ENCODE measurements at places on chromosomes 1 and 21.

DNA sequence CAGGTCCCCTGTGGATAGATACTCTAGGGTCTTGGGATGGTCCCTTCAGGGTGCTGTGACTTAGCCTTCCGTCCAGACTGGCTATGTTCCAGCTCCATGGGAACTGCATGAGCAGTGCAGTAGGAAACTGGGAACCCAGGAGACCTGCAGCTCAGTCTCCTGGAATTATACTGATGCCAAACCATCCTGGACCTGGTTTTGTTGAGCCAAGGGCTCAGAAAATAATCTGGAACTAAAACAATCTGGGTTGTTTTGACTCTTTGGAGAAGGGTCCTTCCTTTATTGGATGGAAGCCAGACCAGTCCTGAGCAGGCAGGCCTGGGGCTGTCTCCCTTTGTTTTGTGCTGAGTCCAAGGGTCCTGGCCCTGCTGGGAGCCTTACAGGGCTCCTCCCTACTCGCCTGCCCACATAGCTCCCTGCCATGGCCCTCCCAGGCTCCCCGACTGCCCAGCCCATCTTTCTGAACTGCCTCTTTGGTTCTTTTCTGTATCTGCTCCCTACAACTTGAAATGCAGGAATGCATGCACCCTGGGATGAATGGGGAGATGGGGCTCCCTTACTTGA lies 1.2 kb downstream of the IPO13 start:
- DNase-seq, result no peak

GRCh38 chr21:35048183-35048601 lies 910 bp downstream of the RUNX1 start:
- no peak for DNase-seq

GRCh38 chr1:46623743-46624644 lies 7.4 kb upstream of the MOB3C start:
- no peak for DNase-seq

GRCh38 chr1:32303997-32304622 lies 12.2 kb downstream of the HDAC1 start:
- no peak for DNase-seq

- no peak for DNase-seq
Measured at GRCh38 chr1:66207484-66207883, 326.5 kb upstream of the SGIP1 start.

DNA sequence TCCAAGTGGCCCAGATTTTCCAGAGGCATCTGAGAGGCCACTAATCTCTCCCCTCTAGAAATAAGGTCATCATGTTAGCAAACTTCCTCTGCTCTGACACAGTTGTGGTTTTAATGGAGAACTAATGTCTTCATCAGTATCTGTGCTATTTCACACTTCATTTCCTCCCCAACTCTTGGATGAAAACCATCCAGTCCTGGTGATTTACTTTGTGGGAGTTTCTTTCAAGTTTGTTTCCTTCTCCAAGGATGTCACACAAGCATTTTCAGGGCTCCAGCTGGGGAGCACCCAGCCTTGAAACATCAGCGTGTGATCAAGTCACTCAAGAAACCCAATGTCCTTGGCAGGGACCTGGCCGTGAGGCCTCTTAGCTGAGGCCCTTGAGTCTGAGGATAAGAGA lies 38.8 kb downstream of the TBX15 start:
- DNase-seq, result no peak

DNA sequence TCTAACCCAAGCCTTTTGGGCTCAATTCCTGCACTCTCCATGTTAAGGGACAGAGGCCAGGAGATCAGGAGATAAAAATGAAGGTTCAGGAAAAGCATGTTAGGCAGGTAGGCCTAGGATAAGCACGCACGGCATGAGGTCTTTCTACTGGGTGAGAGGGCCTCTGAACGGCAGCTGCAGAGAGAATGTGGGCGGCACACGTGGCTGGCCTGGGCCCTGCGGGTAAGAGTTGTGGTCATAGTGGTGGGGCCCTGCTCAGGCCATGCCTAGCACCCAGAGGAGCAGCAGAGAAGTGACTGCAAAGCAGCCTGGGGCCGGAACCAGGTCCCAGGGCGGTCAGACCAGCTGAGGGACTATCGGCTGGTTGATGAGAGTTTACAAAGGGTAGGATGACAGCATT lies 7.5 kb upstream of the FOXO6 start:
- no peak for DNase-seq

GRCh38 chr1:210132582-210132981 lies 100.0 kb upstream of the SERTAD4 start:
- DNase-seq, result no peak

GRCh38 chr1:93704052-93704451 lies 22.4 kb upstream of the BCAR3 start:
- peak; percentile 9 for DNase-seq

DNA sequence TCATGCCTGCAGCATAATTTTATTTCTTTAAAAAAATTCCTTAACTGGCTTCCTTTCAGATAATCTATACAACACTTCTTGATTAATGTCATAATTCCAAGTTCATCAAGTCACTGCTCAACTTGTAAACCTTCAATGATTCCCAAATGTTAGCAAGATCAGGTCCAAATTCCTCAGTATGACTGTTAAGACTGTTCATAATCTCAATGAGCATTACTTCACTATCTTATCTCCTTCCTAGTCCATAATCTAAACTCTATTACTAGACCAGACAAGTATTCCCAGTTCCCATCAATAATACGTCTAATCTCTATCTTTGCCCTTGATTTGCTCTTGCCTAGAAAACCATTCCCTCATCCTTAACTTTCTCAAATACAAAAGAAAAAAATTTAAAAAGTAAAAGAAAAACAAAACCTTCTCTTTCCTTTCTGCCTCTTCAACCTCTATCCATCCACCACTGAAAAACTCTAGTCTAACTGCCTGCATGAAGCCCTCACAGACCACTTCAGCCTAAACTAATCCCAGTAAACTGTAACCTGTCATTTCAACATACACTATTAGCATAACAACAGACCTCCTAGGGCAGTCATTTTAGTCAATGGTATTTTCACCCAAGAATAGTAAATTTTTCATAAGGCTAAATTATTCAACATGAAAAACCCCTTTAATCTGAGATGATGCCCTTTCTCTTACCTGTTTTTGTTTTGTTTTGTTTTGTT lies 15.5 kb downstream of the LUZP1 start:
- DNase-seq, result no peak

- DNase-seq, result no peak
Measured at GRCh38 chr1:234970731-234971476, 157.7 kb downstream of the TOMM20 start.

- DNase-seq, result no peak
Measured at GRCh38 chr1:234479310-234479559, 256 bp upstream of the TARBP1 start.

DNA sequence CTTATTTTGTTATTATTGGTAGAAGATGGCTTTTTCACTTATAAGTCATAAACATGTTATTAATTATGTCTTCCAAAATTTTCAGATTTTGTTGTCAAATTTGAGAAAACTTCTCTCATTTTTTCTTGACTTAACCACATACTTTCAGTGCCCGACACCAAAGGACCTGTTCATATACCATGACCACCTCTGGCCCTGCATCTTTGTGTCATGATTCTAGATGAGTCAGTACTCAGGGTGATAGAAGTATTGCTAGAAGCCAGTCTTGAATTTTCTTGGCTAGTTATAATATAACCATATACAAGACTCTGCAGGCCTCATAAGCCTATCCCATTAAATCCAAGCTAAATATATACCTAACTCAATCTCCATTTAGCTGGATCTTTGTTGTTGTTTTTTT lies 35.4 kb upstream of the DPH5 start:
- DNase-seq, result no peak

DNA sequence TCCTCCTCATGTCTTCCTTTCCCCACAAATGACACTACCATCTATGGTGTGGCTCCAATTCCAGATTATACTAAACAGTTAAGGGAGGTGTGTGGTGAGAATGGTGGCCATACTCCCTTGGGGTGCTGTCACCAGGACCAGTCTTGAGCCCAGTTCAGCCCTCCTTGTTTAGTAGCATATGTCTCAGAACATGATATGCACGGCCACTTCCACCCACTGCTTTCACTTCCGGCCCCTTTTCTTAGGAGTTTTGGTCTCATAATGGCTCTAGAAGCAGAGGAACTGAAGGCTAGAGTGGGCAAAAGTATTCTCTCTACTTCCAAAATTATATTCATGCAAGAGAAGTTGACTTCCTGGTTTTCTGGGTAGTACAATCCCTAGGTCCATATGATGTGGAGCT lies 45.3 kb upstream of the CACNA1E start:
- DNase-seq, result no peak

DNA sequence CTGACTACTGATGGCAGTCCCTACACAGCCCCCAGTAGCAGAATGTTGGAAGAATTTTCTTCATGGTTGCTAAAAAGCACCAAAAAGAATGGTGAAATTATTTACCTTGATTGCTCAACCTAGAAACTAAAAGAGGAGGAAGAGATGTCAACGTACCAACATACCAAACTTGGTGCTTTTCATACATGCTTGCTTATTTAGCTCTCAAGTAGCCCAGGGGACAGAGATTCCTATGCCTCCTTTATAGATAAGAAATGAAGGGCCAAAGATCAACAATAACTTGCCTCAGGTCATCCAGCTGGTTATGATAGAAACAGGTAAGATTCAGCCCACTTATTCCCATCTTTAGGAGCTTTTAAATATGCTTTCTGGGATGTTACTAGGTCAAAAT lies 170.6 kb downstream of the PIGK start:
- DNase-seq, result no peak

DNA sequence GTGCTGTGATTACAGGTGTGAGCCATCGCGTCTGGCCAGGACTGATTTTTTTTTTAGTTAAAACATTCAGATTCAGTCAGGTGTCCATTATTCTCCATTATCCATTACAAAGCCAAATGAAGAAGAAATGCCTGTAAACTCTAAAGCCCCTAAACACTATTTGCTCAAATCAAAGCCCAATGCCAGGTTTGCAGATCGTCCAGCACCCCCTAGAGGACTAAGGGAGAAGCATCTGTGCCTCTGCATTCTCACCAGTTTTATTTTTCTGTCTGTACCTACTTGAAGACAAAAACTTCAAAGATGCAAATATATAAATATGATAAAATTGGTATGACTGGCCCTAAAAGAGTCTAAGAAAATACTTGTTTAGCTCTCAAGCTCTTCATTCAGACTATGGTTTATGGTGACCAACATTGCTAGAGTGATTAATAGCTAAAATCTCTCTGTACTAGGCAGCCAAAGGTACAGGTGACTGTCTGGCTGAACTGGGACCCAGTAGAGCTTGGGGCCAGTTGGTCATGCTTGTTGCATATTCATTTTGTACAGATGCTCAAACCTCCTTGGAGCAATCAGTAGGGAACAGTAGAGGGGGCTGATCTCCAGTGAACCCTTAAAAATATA lies 138.4 kb downstream of the SYT2 start:
- DNase-seq, result peak; percentile 34

GRCh38 chr1:171805395-171806115 lies 24.1 kb downstream of the METTL13 start:
- peak; percentile 10 for DNase-seq

- DNase-seq, result no peak
Measured at GRCh38 chr1:41103766-41104165, 82.2 kb upstream of the SLFNL1 start.

DNA sequence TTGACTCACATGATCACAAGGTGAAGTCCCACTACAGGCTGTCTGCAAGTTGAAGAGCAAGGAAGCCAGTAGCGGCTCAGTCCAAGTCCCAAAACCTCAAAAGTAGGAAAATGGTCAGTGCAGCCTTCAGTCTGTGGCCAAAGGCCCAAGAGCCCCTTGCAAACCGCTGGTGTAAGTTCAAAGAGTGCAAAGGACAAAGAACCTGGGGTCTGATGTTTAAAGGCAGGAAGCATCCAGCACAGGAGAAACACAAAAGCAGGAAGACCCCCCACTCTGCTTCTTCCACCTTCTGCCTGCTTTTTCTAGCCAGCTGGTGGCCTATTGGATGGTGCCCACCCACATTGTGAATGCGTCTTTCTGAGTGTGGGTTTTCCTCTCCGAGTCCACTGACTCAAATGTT lies 2222.6 kb downstream of the MRPL39 start:
- DNase-seq, result no peak

- no peak for DNase-seq
Measured at GRCh38 chr1:82160036-82160435, 359.3 kb downstream of the ADGRL2 start.

DNA sequence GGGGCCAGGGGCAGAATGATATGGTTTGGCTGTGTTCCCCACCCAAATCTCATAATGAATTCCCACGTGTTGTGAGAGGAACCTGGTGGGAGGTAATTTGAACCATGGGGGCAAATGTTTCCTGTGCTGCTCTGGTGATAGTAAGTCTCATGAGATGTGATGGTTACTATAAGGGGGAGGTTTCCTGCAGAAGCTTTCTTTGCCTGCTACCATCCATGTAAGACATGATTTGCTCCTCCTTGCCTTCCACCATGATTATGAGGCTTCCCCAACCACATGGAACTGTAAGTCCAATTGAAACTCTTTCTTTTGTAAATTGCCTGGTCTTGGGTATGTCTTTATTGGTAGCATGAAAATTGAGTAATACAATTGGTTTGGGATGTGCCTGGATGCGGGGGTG lies 33.7 kb upstream of the LIN9 start:
- DNase-seq, result no peak

DNA sequence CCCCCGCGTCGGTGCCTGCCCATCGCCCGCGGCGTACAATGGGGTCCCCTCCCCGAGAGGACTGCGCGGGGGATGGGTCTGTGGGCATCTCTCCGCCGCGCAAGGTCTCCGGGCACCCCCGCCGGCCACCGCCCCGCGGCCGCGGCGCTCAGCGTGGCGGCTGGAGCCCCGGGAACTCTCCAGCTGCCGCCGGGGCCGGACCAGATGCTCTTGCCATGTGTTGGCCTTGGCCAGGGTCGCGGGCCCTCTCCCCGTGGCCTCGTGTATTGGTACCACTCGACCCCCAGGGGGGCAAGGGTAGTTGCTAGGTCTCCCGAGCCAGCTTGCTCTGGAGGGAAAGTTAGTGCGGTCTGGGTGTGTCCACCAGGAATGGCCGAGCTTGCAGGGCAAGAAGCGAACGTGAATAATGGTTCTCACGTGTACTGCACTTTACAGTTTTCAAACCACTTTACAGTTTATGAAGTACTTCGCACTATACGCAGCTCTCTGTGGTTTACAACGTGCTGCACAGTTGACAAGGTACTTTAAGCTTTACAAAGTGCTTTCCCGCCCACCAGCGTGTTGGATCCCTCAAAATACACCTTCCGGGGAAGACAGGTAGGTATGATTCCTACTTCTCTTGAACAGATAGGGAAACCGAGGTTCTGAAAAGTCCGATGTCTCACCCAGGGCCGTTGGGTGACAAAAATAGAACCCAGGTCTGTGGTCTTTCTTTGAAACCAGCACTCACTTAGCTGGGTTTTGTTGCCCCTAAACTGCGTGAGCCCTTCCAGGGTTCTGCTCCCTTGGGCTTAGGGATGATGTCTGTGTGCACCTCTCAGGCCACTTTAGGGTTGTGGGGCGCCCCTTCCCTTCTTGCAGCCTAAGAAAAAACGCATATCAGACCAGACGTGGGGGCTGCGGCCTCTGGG lies 1.2 kb downstream of the EPHB2 start:
- no peak for DNase-seq

GRCh38 chr1:87864676-87865075 lies 536.0 kb downstream of the LMO4 start:
- no peak for DNase-seq

Data from CD4-positive, alpha-beta T cell treated with Interferon alpha-2 for 1 hour (primary cell).